HS-27A (cell line): ENCODE measurements at places on chromosomes 11 and 22.

GRCh38 chr11:27470166-27470565 lies 2.4 kb downstream of the LGR4 start:
- DNase-seq: no peak

- no peak for DNase-seq
Measured at GRCh38 chr11:45622283-45622682, 43.1 kb downstream of the CHST1 start.

- no peak for DNase-seq
Measured at GRCh38 chr11:111135778-111136570, 109.6 kb upstream of the POU2AF2 start.

GRCh38 chr11:116852261-116853031 lies 15.0 kb upstream of the APOA1 start:
- DNase-seq: no peak

DNA sequence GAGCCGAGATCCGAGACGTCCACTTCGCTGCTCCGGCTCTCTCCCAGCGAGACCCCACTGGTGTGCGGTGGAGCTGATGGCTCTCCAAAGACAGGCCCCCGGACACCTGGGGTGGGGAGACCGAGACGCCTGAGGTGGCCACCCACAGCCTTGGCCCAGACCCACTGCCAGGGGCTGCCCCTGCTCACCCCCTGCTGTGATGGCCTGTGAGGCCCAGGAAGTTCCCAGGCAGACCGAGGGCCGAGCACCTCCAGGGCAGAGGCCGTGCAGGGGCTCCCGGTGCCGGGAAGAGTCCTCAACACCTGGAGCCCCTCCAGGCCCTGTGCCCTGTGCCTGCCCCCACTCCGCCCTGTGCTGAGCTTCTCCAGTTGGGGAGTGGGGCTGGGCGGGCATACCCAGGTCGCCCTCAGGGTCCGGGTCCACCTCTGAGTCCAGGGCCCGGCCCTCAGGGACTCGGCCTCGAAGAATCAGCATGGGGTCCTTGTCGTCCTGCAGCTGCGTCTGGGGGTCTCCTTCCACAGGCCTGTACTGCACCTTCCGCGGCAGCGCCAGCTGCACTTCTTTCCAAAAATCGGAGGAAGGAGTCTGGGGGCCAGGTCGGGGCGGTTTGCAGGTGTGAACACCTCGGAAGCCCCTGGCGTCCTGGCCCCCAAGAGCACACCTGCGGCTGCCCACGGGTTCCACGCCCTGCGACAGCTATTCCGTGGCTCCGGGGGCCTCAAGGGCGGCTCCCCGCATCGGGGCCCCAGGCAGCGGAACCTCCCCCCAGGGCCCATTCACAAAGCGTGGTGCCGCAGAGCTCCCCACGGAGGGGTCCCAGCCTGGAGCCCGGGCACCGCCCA lies 8.6 kb downstream of the SIGIRR start:
- DNase-seq: no peak

DNA sequence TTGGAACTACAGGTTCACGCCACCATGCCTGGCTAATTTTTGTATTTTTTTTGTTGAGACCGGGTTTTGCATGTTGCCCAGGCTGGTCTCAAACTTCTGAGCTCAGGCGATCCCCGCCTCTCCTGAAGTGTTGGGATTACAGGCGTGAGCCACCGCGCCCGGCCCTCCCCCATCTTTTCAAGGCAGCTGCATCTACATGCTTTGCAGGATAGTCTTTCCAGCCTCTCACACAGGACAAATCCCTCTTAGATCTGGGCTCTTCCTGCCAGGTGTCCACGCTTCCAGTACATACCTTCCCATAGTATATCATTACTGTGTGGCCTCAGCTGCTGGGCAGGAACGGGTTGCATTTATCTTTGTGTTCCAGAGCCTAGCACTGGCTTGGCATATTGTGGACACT lies 49.7 kb downstream of the C11orf96 start:
- no peak for DNase-seq

DNA sequence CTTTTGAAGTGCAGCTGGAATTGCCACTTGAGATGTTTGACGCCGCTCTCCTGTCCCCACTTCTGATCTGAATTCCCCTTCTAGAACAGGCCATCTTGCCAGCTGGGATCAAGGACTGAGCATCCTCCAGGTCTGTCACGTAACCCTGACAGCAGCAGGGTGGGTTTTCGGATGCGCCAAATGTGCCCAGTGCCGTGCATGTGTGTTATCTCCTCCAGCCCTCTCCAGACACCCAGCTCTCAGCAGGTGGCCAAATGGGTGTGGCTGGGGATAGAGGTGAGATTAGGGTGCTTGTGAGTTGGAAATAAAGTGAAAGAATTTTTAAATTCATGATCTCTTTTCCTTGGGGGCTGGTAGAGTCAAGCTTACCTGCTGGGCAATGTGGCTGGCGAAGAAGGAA lies 3.3 kb downstream of the OSBP2 start:
- DNase-seq: no peak

GRCh38 chr11:73659961-73660360 lies 13.6 kb downstream of the PLEKHB1 start:
- no peak for DNase-seq

GRCh38 chr11:36048496-36049247 lies 104.8 kb downstream of the LDLRAD3 start:
- no peak for DNase-seq

DNA sequence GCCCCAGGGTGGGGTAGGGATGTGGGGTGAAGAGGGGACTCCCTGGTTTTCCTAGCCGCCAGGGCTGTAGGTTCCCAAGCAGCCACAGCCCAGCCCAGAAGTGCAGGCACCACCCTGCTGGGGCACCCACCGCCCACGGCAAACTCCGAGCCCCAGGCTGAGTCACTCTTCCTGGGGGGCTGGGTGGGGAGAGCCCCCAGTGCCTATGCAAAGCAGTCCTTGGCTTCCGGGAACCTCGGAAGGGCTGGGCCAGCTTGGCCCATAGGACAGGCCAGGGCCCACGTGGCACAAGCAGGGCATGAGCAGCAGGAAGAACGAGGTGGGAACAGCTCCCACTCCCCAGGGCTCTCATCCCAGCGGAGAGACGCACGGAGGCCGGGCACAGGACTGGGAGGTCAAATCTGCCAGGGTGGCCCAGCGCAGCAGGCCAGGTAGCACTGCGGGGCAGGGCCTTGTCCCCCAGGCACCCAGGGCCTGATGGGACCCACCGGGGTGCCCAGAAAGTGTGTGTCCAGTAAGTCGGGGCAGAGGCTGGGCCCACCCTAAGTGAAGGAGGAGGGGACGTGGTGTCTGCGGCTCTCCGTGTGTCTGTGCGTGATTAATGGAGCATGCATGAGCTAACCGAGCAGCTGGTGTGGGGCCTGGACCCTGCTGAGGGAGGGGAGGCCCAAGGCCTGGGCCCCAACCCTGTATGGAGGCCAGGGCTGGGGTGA lies 4.6 kb upstream of the IL17REL start:
- no peak for DNase-seq

DNA sequence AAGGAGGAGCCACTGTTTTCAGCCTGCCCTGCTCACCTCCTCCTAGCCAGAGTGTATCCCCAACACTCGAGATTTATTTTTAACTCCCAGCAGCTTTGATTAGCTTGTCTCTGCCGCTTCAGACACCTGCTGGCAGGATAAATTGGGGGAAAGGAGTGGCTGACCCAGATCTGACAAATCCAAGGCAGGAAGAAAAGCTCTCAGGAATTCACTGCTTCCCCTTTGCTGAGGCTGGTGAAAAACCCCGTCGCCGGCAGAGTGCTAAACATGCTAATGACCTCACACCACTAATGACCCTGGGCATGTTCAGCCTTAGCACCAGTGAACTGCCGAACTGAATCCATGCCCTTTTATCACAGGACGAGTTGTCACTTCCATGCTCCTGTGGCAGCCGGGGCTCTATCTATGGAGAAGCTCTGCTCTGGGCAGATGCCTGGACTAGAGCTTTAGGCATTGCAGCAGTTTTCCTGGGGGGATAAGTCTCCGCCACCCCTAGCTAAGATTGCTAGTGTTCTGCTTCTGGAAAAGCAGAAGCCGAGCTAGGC lies 52.2 kb downstream of the FEZ1 start:
- no peak for DNase-seq

GRCh38 chr22:43302531-43303041 lies 40.6 kb downstream of the SCUBE1 start:
- no peak for DNase-seq

DNA sequence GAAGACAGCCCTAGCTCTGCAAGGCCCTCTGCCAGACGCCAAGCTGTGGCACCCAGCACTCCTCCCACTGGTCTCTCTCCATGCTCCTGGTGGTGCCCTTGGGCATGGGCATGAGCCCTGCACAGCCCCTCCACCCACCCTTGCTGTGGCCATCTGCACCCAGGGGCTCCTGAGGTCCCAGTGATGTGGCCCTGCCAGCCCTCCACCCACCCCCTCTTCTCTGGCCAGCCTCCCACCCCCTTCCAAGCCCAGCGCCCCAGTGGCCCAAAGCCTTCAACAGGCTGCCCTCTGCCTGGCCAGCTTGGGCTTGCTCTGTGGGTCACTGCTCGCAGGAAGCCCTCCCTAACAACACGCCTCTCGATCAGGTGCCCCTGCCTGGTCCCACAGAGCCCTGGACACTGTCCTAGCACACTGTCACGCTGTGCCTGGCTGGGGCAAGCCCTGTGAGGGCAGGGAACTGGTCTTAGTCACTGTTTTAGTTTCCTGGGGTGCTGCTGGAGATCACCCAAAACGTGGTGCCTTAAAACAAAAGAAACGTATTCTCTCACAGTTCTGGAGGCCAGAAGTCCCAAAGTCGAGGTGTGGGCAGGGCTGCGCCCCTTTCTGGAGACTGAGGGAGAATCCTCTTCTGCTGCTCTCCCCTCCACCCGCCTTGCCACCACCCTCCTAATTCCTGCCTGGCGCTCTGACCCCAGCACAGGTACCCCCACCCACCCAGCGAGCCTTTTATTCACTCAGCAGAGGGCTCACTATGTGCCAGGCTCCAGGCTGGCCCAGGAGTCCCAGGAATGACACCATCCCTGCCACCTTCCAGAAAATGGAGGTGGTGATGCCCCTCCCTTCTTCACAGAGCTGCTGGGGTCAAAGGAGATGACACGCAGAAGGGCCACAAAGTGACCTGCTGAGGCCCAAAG lies 14.7 kb downstream of the SULT4A1 start:
- DNase-seq: no peak

GRCh38 chr11:132050577-132051165 lies 680.3 kb downstream of the NTM start:
- DNase-seq: no peak

DNA sequence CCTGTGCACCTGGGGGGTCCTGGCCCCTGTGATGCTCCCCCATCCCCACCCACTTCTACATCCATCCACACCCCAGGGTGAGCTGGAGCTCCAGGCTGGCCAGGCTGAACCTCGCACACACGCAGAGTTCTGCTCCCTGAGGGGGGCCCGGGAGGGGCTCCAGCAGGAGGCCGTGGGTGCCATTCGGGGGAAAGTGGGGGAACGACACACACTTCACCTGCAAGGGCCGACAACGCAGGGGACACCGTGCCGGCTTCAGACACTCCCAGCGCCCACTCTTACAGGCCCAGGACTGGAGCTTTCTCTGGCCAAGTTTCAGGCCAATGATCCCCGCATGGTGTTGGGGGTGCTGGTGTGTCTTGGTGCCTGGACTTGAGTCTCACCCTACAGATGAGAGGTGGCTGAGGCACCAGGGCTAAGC lies 20.0 kb upstream of the TALDO1 start:
- DNase-seq: no peak

DNA sequence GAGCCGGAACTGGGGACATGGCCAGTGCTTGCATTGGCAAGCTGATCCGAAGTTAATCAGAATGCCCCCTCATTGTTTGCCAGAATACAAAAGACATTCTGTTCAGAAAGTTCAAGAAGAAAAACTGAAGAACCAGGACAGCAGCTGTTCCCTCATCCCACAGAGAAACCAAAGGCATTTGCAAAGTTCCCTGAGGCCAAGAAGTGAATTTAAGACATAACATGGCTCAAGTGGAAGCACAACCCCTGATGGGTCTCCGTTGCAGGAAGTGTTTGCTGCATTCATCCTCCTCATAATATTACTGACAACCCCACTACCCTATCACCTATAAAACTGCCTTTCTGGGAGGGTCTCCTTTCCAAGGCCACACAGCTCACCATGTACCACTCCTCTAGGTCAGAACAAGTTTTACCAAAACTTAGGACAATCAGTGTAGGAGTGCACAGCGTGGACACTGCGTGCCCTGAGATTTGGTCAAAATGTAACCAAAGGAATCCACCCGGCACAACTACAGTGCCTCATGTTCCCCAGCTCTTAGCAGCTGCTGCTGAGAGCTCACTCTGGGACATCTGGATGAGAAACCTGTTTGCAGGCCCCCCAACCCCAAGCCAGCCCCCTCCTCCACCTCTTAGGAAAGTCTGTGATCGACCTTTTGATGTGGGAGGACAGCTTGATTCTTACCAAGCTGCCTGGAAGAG lies 101.6 kb upstream of the AKIP1 start:
- DNase-seq: no peak

DNA sequence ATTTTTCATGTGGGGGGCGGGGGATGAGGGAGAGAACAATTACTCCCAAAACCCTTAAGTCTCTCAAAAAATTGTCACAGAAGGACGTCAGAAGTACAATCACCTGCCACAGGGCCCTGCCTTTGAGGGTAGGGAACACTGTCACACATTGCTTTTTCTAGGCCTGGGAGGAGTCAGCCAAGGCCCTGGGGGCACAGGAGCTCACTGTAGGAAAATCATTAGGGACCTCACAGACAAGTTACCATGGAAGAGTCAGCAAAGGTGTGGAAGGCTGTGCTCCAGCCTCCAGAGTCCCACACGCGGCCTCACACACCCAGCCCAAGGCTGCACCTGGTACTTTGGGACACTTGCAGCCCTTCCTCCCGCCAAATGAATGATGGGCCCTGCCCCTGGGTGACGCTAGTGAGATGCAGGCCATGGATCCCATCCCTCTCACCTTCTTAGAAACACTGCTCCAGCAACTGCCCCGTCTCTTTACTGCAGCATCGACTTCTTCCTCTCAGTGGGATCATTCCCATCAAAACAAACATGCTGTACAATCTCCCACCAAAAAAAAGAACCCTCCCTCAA lies 3.3 kb downstream of the PLEKHA7 start:
- DNase-seq: no peak

GRCh38 chr11:61949169-61950034 lies 749 bp upstream of the BEST1 start:
- DNase-seq: no peak

DNA sequence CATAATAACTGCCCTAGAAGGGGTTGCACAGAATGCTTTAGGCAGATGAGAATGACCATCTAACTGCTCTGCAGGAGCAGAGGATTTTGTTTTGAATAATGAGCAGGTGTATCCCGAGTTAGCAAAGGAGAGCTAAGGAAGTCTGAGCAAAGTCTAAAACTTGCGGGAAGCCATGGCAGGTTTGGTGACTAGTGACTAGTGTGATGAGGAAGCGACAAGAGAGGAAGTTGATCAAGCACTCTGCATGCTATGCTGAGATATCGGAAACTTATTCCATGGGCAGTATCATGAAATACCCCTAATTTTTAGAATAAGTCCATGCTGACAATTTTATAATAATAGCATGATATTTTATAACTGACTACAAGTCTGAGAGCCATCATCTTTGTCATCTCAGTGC lies 12.9 kb downstream of the OLFML1 start:
- no peak for DNase-seq
